ENCODE measurements at places on chromosomes 2 and 18. TPM values are rescaled to one million over a fixed set of nuclear protein-coding genes. Genes with fewer than 3 reads are reported as not detected.

Gene GPR35
- 49.4 TPM for total RNA-seq

Gene CAPN10
- total RNA-seq = 52.6 TPM

Gene SERPINB4
- not detected for total RNA-seq

Gene FAM228A
- not detected for total RNA-seq

Gene DSC3
- total RNA-seq = 9.8 TPM

Gene METTL8
- 21.6 TPM for total RNA-seq

Gene DLX1
- total RNA-seq = not detected

Gene KRTCAP3
- total RNA-seq = 74.0 TPM

Gene GAREM2
- total RNA-seq = 2.8 TPM

Gene LCT
- total RNA-seq = 1.4 TPM

Gene STPG4
- 12.7 TPM for total RNA-seq

DNA sequence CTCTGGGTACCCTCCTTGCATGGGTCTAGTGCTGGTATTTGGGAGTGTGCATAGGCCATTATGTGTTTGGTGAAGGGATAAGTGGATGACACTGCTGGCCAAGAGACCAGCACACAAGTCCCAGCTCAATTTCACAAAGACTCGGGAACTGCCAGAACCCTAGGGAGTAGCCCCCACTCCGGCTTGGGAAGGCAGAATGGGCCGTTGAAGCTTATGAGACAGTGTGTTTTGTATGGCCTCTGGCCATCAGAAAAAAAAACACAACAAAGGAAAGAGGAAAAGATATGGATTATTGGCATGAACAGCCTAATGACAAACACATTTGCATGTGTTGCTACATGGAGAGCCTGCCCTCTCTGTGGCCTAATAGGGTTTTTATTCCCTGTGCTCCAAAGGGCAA, 144.2 kb downstream of the TTC32 start:
- H3K4me1 ChIP-seq = peaks cover 8% of the 10 kb centered on the region
- H3K27me3 ChIP-seq = peaks cover 24% of the 10 kb centered on the region
- H3K4me3 ChIP-seq = no peak overlapping the region
- H3K27ac ChIP-seq = no peak overlapping the region
- no peak for DNase-seq

GRCh38 chr2:69271831-69272257, 115.2 kb downstream of the GFPT1 start:
- H3K27ac ChIP-seq = no peak overlapping the region
- H3K36me3 ChIP-seq = no peaks in the 10 kb centered on the region
- no peaks in the 10 kb centered on the region for H3K4me1 ChIP-seq
- DNase-seq = no peak

DNA sequence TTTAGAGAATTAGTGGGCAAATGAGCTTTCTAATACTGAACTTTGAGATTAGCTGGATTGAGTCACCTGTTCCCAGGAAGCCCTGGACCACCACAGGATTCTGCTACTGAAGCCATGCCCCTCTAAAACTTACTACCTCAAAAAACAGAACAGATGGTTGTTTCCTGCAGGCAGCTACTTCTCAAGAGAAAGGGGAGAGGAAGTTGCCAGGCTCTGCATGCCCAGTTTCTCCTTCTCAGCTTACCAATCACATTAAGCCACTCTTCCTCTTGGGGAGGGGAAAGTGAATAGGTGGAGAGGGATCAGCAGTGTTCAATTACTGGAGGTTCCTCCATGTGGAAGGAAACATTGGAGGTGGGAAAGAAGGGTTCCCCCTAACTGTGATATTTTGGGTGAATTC, 24.9 kb upstream of the C1GALT1C1L start:
- no peak overlapping the region for H3K4me3 ChIP-seq
- no peaks in the 10 kb centered on the region for H3K4me1 ChIP-seq
- H3K27ac ChIP-seq = no peak overlapping the region
- no peaks in the 10 kb centered on the region for H3K36me3 ChIP-seq
- no peak for DNase-seq

- H3K4me1 ChIP-seq = no peaks in the 10 kb centered on the region
- DNase-seq = no peak
- no peaks in the 10 kb centered on the region for H3K27me3 ChIP-seq
- no peaks in the 10 kb centered on the region for H3K36me3 ChIP-seq
- no peak overlapping the region for H3K4me3 ChIP-seq
These were observed 130.9 kb downstream of the MYCN start for GRCh38 chr2:16071039-16071864.

DNA sequence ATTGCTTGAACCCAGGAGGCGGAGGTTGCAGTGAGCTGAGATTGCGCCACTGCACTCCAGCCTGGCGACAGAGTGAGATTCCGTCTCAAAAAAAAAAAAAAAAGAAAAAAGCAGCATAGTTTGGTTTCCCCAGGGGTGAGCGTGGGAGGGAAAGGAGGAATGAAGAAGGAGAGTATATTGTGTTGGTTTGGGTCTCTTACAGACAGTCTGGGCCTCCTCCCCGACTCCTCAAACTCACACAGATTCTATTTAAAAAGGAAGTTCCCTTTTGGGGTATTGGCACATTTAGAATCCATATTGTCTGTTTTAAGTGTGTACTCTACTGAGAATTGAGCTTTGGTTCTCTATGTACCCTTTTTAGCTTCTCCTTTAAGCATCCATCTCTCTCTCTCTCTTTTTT, 27.4 kb upstream of the SLC20A1 start:
- H3K27me3 ChIP-seq = peaks cover 9% of the 10 kb centered on the region
- no peak overlapping the region for H3K27ac ChIP-seq
- no peaks in the 10 kb centered on the region for H3K36me3 ChIP-seq

DNA sequence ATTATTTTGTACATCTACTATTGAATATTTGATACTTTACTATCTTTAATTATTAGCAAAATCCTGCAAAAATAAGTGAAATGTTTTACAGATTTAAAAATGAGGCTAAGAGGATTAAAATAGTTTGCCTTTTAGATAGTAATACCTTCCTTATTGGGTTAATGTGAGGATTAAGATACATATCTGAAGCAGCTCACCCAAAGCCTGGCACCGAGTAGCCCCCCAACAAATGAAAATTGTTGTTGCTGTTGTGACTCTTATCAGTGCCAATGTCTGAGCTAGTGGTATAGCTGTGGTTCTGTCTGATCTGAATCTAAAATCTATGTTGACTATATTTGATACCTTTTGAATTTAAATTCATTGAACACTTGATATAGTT, 34.6 kb downstream of the GULP1 start:
- DNase-seq = no peak
- H3K4me1 ChIP-seq = peaks cover 19% of the 10 kb centered on the region
- H3K27ac ChIP-seq = no peak overlapping the region
- no peaks in the 10 kb centered on the region for H3K36me3 ChIP-seq
- no peaks in the 10 kb centered on the region for H3K27me3 ChIP-seq

DNA sequence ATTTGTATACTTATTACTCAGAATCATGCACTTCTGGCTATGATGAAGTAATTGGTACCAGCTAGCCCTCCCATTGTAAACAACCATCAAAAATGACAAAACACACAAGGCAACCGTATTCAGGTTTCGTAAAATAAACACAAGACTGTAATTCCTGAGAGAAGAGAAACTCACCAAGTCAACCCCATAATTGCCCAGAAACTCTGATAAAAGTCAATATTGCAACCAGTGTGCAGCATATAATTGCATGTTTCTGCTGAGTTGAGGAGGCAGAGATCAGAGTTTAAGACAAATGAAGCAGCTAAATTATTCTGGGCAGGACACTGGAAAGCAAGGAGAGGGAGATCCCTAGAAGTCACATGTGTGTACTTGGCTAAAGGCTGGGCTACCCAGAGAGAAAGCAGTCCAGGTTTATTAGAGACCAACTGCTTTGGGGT, 90.3 kb downstream of the ROCK2 start:
- no peak for DNase-seq
- no peaks in the 10 kb centered on the region for H3K27me3 ChIP-seq
- peaks cover 15% of the 10 kb centered on the region for H3K4me1 ChIP-seq
- H3K27ac ChIP-seq = no peak overlapping the region
- no peak overlapping the region for H3K4me3 ChIP-seq

- H3K36me3 ChIP-seq = peaks cover 5% of the 10 kb centered on the region
- H3K27ac ChIP-seq = no peak overlapping the region
- DNase-seq = peak; percentile 93
- H3K27me3 ChIP-seq = no peaks in the 10 kb centered on the region
- H3K4me3 ChIP-seq = no peak overlapping the region
These were observed 56.0 kb downstream of the TEX44 start for GRCh38 chr2:231648579-231649174.

- H3K27me3 ChIP-seq = no peaks in the 10 kb centered on the region
- H3K36me3 ChIP-seq = no peaks in the 10 kb centered on the region
- H3K27ac ChIP-seq = no peak overlapping the region
- no peak overlapping the region for H3K4me3 ChIP-seq
- no peak for DNase-seq
- H3K4me1 ChIP-seq = no peaks in the 10 kb centered on the region
These were observed 206.5 kb upstream of the TCF4 start for GRCh38 chr18:55794288-55795052.

GRCh38 chr2:105376789-105377240, 22.0 kb downstream of the FHL2 start:
- DNase-seq = no peak
- H3K4me3 ChIP-seq = no peak overlapping the region
- H3K4me1 ChIP-seq = peaks cover 42% of the 10 kb centered on the region
- H3K27me3 ChIP-seq = no peaks in the 10 kb centered on the region
- H3K36me3 ChIP-seq = peaks cover 83% of the 10 kb centered on the region

GRCh38 chr2:240131296-240131695, 4.8 kb downstream of the COPS9 start:
- peaks cover 13% of the 10 kb centered on the region for H3K4me1 ChIP-seq
- no peak overlapping the region for H3K4me3 ChIP-seq
- peaks cover 25% of the 10 kb centered on the region for H3K36me3 ChIP-seq

GRCh38 chr2:102726128-102727087, 35.4 kb upstream of the TMEM182 start:
- no peaks in the 10 kb centered on the region for H3K4me1 ChIP-seq
- H3K36me3 ChIP-seq = peaks cover 37% of the 10 kb centered on the region
- no peak for DNase-seq
- H3K27me3 ChIP-seq = no peaks in the 10 kb centered on the region

DNA sequence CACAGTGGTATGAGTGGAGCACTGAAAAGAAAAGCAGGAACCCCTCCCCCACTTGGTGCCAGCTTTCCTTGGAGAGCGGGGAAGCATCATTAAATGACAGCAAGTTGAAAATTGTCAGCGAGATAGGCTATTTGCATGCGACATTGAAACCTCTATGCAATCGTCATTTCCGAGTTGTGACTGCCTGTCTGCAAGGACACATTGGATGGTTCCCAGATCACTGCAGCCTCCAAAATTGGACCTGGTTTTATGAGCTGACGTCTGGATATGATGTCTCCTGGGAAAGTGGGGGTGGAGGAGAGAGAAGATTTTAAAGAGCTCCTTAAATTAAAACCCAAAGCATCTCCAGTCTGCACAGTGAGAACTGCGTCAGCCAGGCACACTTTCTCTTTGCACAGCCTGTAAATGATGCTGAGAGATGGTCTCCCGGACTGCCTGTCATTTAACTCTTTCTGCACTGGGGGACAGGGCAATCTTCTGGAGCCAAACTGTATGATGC, 57.8 kb upstream of the KIF5C start:
- H3K4me3 ChIP-seq = no peak overlapping the region
- H3K27me3 ChIP-seq = no peaks in the 10 kb centered on the region
- peaks cover 7% of the 10 kb centered on the region for H3K36me3 ChIP-seq
- H3K27ac ChIP-seq = no peak overlapping the region

GRCh38 chr2:119862127-119862889, 102.6 kb downstream of the PTPN4 start:
- H3K36me3 ChIP-seq = peaks cover 8% of the 10 kb centered on the region
- no peak for DNase-seq
- no peaks in the 10 kb centered on the region for H3K27me3 ChIP-seq
- peaks cover 27% of the 10 kb centered on the region for H3K4me1 ChIP-seq

DNA sequence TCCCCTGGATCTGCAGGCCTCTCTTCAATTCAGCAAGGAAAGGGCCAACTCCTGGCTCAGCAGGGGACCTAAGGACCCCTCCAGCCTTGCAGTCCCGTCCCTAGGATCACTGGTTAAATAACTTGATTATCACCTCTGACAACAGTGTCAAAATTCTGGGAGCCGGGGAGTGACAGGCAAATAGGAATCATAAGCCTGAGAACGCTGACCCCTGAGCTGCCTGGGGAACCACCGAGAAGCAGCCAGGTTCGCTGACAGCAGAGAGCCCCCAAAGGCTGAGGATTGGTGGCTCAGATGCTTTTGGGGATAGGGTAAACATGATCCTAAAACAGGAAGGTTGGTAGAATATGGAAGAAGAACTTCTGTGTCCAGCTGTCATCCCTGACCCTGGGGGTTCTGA, 17.5 kb upstream of the TNS1 start:
- H3K36me3 ChIP-seq = no peaks in the 10 kb centered on the region
- H3K4me1 ChIP-seq = no peaks in the 10 kb centered on the region
- H3K4me3 ChIP-seq = no peak overlapping the region
- DNase-seq = no peak
- H3K27ac ChIP-seq = no peak overlapping the region
